ENCODE measurements at places on chromosomes 12 and 14. TPM values are rescaled to one million over a fixed set of nuclear protein-coding genes. Genes with fewer than 3 reads are reported as not detected.

KRT6C gene
- total RNA-seq = not detected

DNA sequence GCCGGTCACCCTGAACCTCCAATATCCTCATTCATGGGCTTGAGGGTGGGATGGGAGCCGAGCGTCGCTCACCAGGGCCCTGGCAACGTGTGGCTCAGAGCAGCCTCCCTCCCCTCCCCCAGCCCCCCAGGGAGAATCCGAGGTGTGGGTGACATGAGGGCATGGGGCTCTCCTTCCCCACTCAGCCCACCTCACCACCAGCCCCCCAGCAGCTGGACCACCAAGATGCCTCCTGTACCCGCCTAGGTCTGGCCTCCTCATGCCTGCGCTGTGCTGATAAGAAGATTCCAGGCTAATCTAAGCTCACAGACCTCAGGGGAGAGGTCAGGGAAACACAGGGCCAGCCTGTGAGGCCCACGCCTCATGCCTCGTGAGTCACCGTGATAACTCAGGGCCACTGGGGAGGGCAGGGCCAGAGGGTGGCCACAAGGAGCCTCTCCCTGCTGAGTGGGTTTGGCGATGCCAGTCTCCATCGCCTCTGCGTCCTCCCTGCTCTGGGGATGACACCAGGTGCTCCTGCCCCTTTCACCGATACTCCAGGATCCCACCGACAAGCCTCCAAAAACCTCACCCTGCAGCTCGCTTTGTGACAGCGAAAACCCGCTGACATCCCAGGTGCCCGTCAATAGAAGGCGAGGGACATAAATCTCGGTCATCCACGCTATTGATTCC is 56.9 kb downstream of the TESC start:
- ATAC-seq = peak; percentile 31

SRGAP1 gene
- 9.6 TPM for total RNA-seq

DNA sequence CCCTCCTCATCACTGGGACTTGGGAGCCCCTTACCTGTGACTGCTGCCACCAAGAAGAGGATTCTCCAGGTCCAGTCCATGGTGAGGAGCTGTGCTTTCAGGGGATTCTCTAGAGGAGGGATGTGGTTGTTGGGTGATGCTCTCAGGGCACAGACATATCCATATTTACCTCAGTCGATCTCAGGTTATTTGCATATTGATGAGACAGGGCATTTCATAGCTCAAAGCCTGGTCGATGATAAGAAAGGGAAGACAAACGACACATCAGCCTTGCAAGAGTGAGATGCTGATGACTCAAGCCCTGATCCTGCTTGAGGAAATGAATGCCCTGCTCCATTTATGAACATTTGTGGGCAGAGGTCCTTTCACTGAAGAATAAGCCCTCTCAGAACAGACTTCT is 981.0 kb downstream of the TMEM121 start:
- ATAC-seq = no peak

GRCh38 chr14:67665868-67666267 is 8.6 kb downstream of the VTI1B start:
- ATAC-seq = peak; percentile 58

- peak; percentile 76 for ATAC-seq
These were observed 475.3 kb downstream of the EGLN3 start for GRCh38 chr14:33475623-33476022.

RND1 gene
- 3.7 TPM for total RNA-seq

DNA sequence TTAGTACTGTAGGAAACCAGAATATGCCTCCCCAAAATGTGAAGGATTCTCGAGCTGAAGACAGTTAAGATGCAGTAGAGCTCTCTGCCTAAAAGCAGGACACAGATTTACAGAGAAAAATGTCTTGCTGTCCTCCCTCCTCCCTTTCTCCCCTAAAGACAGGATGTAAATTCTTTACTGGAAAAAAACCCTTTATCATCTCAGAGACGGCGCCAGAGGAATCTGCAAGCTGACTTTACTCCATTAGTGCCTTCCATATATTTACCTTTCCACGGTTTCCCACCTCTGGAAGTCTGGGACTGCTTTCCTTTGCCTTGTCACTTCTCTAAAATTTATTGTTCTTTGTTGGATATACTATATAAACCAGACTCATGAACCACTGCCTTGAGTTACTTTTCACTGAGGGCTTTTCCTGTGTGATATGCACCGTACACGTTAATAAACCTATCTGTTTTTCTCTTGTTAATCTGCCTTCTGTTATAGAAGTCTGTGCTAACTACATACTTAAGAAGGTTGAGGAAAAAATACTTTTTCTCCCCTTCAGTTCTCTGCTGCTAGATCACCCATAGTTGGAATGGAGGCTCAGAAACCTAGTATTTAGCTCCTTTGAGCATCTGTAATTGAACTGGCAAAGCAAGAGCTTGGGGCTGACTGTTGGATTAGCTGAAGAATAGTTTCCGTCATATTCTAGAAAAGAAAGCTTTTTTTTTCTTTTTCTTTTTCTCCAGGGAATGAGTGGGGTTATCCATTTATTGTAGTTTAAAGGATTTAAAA is 99.9 kb downstream of the RAD51B start:
- no peak for ATAC-seq

DNA sequence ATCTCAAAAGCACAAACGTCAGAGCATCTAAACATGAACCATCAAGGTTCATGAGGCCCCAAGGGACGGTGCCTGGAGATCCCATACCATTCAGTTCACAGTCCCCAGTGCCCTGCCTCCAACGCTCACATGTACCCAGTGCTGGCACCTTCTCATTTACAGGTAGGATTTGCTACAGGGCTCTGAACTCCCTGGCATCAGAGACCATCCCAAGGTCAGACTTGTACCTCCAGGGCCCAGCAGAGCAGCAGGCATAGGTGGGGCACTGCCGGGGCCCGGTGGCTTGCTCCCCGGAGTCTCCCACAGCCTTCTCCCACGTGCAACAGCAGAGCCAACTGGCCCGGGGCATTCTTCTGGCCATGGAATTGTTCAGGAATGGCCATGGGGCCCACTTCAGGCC is 114.8 kb downstream of the BCL11B start:
- ATAC-seq = no peak

DNA sequence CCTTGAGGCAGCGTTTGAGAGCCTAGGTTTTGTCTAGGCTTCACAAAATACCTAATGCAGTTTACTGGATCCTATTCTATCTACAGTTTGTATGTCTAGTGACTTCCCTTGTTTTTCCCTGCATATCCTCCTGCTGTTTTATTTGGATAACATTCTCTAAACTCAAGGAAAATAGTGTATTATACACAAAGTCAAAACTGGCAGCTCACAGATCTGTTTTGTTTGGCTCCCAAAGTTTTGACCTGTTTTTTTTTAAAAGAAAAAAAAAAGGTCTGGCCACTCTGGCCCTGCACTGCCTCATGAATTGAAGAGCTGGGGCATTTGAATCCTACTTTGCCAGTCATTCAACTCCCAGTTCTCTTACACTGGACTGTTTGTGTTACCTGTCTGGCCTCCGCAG is 155.3 kb downstream of the KICS2 start:
- ATAC-seq = no peak

PRR4 gene
- total RNA-seq = 3.4 TPM

- ATAC-seq = no peak
These were observed 11.5 kb upstream of the RASSF3 start for GRCh38 chr12:64598831-64599230.

GRCh38 chr12:6964605-6965025 is 5.8 kb downstream of the PHB2 start:
- no peak for ATAC-seq

DNA sequence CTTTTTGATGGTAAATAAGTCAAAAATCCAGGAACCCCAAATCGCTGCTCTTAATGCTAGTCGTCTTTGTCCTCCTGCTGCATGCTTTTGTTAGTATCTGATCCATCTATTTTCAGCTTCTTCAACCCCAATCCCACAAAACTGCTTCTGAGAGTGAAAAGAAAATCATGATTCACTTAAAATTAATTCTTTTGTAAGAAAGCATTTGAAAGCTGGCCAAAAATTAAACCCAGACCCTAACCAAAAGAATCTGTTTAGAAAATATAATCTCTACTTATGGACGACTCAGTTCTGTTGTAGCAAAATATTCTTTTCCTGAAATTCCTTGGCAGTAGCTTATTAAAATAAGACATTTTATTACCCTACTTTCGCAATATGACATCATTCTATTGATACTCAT is 443.6 kb upstream of the SYT1 start:
- no peak for ATAC-seq

- ATAC-seq = no peak
These were observed 2.8 kb downstream of the PPP1CC start for GRCh38 chr12:110739894-110740293.

DNA sequence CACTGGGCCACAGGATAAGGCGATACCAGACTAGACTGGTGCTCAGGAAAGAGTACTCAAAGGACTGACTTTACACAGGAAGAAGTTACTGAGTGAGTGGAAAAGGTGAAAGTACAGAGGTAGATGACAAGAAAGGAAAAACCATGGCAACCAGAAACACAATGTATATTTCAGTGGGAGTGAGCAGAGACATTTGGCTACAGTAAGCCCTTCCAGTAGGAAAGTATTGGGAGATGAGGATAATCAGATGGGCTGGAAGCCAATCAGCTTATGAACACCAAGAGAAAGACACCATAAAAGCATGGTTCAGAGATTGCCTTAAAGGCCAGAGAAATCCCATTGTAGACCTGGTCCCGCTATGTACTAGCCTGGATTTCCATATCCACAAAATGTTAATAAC is 51.6 kb downstream of the TMTC1 start:
- no peak for ATAC-seq

MDP1 gene
- total RNA-seq = 12.1 TPM

- ATAC-seq = no peak
These were observed 231.3 kb downstream of the BCL11B start for GRCh38 chr14:99040711-99041110.

DNA sequence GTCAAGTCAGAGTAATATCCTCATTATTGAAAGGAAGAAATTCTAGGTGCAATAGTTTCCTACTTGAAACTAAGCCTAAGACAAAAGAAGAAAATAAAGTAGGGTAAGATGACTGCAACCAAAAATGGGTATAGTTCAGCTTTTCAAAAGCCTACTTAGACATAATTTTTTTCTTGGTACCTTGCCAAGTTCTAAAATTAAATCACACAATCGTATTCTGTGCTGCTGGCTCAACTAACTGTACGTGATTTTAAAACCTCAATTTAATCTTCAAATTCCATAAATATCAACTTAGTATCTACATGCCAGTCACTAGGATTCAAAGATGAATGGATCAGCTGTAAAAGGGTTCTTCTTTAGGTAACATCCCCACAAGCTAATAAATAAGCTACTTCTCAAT is 56.9 kb downstream of the SCAF11 start:
- no peak for ATAC-seq

DNA sequence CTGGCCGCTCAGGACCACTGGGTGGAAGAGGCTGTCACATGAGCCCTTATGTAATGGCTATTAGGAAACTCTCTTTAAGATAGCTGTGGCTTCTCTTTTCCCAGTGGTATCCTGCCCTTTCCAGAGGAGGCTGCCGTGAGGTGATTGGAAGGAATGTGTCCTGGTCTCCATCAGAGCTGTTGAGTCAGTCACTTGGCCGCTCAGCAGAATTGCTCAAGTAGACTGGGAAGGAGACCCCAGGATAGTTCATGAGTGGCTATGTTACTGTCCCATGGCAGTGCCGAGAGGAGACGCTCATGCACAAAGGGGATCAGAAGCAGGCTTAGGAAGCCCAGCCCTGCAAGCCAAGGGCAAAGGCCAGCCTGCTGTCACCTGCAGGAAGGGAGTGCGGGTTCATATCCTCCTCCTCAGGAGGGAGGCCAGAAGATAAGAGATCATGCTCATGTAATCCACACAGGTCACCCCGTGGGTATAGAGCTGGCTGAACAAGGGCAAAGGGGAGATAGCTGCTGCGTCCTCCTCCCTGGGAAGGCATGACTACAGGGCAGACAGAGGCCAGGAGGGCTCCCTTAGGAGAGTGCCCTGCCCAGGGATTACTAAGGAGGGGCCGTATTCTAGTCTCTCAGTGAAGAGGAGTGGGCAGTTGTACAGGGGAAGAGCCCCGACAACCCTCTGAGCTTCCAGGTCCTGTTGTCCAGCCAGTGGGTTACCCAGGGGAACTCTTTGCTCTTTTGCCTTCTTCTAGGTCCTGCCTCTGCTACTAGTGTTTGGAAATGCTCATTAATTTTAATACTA is 137.0 kb upstream of the MAX start:
- ATAC-seq = no peak

GRCh38 chr14:103393676-103394626 is 8.7 kb downstream of the MARK3 start:
- peak; percentile 48 for ATAC-seq

DNA sequence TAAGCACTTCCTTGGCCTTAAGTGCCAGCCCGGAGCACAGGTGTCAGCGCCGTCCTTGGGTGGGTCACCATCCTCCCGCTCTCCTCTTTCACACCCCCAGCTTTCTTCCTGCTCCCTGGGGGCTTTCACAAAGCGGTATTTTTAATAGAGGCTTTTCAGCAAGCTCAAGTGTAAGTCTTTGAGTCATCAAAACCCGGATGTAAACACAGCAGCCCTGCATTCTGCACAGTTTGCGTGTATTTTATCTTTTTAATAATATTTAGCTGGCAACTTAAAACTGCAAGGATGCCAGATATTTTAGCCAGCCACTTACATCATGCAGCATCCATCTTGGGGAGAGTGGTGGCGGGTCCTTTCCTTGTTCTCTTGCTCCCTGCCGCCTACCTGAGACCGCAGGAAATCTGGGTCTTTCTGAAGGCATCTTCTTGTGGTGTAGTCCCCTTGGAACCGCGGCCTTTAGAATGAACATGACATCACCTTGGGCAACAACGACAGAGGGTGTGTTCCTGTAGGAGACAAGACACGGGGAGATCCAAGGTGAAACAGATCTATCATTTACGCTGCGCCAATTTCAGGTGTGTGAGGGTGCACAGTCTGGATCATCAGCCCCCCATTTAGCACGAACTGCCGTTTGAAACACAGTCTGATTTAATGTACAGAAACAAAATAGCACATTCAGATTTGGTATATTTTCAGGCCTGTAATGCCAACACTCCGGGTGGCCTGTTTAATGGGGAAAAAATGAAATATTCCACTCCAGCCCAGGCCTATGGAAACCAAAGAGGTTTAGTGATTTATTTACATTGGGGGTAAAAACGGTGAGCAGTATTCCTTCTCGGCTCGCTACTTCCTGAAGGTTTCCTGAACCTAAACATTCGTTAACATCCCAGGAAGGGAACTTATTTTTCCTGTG is 12.5 kb upstream of the IRF2BPL start:
- peak; percentile 4 for ATAC-seq

DNA sequence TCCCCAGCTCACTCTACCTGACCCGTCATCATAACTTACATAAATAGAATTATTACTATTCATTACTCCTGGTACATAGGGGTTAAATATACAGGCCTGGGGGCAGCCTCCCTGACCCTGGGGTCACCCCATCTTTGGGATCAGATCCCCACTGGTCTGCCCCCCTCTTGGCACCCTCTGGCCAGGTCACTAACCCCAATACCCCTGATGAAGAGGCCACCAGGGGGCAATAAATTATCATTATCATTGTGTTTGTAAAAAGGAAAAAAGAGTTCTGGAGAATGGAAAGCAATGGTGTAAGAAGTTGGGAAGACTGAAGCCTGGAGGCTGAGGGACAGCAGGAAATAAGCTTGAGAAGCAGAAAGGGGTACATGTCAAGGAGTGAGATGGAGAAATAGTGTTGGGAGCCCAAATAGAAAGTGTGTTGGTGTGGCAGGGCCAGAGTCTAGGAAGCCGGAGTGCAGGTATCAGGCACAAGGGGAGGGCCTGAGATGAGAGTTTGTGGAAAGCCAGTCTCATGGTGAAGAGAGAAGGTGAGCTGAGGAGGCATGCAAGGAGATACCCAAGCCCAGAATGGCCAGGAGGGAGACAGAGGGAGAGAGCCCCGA is 6.1 kb upstream of the AAAS start:
- no peak for ATAC-seq

- ATAC-seq = no peak
These were observed 311.5 kb upstream of the OR4E1 start for GRCh38 chr14:21985081-21985480.
